ENCODE measurements at places on chromosomes 2 and 18.
A peak's percentile ranks its signal among the peaks of the same experiment; 100 is the strongest.

DNA sequence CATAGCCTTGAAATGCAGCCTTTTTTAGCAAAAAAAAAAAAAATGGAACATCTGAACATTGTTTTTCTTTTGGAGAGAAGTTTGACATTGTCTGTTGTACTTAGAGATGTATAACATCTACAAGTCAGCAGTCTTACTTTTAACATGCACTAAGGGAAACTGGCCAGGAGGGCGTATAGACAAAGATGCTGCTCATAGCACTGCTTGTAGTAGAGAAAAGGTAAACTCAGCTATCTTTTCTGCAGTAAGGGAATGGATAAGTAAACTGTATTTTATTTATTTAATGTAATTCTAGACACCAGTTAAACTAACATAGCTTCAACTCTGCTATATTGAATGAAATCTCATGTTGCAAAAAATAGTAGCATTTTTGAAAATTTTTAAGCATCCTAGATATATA is 489.6 kb downstream of the PTPRM start:
- no peak for DNase-seq

DNA sequence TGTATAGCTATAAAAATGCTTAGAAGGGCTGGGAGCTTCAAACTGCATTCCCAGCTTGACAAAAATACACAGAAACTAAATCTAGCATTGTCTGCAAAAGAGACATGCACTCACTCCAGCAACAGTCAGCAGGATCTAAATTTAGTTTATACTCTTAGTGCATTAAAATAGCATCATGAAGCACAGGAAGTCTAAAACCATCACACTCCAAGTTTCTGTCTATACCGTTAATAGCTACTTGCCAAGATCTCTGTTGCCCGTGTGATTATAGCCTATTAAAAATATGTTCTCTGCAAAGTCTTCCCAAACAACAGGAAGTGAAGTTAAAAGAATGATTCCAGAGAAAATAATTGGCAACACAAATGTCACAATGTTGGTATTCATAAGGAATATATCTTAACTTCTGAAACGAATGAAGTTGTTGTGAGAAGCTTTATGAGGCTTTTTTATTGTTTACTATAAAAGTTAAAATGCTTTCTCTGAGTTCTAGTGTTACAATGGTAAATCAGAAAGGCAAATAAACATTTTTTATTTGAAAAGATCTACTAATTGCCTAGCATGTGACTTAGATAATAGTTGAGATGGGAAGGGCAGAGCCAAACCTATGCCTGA is 184.2 kb downstream of the ZNF385B start:
- DNase-seq = no peak

DNA sequence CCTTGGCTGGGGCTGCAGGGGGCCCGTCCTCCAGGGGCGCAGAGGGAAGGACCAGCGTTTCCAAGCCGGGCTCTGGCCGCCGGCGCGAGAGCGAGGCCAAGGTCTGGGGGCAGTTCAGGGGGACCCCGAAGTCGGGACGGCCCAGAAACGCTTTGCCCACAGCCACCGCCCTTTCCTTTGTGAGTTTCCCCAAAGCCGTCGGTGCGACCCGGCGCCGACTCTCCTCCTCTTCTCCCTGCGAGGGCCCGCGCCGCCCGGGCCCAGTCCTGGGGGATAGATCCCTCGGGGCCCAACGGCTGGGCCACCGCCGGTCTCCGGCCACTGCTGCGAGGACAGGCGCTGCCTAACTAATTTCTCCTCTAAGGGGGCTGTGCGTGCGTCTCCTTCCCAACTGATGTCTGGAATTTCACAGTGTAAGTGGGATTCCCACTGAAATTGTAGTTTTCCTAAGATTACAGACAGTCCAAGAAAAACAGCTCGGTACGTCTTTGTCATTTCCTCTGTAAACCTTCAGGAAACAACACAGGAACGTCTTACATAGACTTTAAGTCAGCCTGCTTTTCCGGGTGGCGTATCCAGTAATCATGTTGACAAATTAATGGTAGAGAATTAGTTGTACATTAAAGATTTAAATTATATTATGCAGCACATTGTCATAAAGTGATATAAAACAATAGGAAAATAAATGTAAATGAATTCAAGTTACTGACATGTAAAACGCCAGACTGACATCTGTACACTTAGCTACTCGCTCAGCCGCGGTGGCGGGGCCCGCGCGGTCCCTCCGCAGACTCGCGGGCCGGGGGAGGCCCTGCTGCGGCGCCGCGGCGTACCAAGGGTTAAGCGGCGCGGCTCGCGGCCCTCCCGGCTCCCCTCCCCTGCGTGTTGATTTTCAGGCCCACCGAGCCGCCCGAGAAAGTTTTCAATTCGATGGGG is 139.4 kb upstream of the SIX3 start:
- DNase-seq = no peak

- no peak for DNase-seq
Measured at GRCh38 chr2:25316101-25316500, 25.6 kb downstream of the DNMT3A start.

- peak; percentile 49 for DNase-seq
Measured at GRCh38 chr2:17538844-17539554, 1.5 kb upstream of the VSNL1 start.

DNA sequence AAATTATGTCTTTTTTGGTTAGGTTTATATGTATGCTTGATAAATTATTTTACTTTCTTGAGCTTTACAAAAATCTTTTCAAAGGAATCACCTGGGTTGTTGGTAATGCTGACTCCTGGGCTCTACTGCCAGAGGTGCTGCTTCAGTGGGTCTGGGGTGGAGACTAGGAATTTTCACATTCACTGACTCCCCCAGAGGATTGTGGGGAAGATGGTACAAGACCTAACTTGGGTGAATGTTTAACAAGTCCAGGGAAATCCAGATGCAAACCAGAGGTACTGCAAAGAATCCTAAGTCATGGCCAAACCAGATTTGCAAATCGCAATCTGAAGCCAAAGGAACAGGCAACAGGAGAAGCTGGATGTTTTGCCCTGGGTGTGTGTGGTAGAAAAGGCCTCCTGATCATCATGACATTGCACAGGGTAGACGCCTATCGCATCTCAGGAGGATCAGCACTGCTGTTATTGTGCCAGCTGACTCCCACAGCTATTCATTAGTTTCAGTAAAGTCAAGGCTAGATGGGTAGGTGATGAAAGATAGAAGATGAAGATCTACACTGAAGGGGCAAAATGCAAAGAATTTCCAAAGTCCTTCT is 185.2 kb downstream of the BARD1 start:
- DNase-seq = no peak

- DNase-seq = no peak
Measured at GRCh38 chr18:26710470-26711096, 154.9 kb downstream of the AQP4 start.

DNA sequence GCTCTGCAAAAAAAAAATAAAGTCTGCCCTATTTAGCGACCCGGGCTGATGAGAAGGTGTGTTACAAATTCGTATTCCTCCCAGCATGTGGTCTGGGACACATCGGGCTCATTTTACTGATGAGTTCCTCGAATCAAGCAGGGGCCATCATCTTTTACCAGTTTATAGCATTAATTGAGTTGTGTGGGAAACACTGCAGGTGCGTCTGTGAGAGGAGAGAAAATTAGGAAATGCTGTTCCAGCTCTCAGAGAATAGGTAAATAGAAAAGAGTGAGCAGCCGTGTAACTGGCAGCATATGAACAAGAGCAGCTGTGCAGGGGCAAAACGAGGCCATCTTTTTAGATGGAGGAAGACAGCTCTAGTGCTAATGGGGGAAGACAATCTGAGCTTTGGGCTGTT is 216.7 kb downstream of the SETBP1 start:
- DNase-seq = no peak

- DNase-seq = peak; percentile 58
Measured at GRCh38 chr2:120253021-120253882, 600 bp downstream of the RALB start.

DNA sequence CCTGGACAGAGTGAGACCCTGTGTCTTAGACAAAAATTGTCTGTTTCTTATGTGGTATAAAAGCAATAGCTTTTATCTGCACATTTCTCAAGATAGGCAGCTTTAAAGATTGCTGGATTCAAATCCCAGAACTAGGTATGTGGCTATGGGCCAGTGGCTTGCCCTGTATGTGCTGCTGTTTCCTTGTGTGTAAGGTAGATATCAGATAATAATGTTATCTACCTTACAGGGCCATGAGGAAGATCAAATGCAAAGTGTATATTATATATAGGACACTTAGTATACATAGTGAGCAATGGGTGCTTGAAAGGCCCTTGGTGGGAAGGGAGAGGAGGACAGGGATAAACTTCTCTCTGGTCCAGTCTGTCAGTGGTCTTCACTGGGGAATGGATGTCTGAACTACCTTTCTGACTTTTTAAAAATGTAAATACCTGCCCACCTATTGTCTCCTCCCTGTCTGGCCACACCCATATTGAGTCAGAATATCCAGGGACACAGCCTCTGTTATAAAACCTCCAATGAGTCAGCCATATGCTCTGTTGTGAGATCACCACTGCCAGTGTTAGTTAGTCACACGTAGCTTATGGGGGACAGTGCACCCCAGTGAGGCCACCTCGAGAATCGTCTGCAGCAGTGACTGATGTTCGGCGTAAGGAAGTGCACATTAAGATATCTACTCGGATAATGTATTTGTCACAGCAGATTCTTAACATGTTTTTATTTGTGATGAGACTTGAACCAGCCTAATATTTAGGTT is 383.4 kb downstream of the PTPRM start:
- peak; percentile 85 for DNase-seq

DNA sequence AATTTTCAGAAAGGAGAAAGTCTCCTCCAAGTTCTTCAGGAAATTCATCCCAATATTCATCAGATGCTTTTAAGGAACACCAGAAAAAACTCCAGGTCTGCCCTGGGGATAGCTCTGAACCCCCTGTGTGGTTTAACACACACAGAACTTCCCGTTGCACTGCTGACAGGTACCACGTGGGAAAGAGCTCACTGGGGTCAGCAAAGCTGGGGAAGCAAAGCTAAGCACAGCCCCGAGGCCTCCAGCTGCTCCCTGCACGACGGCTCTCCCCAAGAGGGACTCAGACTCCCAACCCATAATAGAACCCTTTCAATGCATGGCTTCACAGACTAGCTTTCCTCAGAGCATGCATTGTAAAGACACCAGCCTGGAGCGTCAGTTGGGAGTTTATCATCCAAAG is 28.0 kb downstream of the ADI1 start:
- no peak for DNase-seq

GRCh38 chr2:230900336-230900995 is 24.6 kb downstream of the GPR55 start:
- no peak for DNase-seq

- no peak for DNase-seq
Measured at GRCh38 chr18:53790786-53791185, 433.7 kb downstream of the MBD2 start.

DNA sequence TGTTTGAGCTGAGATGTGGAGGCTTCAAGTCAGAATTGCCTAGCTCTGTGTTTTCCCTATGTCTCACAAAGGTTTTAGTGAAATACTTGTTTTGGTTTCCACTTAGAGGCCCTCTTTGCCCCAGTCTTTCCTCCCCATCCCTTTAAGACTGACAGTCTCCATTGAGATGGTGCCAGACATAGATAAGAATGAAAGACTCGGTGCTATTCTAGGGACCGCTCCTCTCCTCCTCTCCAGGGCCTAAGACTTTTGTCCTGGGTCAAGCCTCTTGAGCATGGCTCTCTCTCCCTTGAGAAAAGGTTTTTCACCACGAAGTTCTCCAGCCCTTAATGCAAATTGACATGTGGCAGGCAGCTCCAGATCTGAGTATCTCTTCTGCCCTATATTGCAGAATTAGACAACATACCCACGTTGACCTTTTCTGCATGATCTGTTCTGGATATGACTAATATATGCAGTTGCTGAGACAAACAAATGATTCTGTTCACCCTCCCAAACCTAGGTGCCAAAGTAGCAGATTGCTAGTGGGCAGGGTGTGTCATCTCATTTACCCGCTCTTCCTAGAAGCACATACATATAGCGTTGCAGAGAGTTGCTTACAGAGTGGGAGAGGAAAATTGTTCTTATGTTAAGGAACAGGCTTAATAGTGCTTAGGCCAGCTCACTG is 47.5 kb upstream of the ACSL3 start:
- DNase-seq = no peak

- no peak for DNase-seq
Measured at GRCh38 chr18:65750389-65751154, at the start of gene CDH7. Gene CDH7 (plus strand): TSS chr18:65751012. CDS start chr18:65762843, 11,831 bp downstream.

- DNase-seq = no peak
Measured at GRCh38 chr2:3288470-3289170, 89.0 kb downstream of the EIPR1 start.

DNA sequence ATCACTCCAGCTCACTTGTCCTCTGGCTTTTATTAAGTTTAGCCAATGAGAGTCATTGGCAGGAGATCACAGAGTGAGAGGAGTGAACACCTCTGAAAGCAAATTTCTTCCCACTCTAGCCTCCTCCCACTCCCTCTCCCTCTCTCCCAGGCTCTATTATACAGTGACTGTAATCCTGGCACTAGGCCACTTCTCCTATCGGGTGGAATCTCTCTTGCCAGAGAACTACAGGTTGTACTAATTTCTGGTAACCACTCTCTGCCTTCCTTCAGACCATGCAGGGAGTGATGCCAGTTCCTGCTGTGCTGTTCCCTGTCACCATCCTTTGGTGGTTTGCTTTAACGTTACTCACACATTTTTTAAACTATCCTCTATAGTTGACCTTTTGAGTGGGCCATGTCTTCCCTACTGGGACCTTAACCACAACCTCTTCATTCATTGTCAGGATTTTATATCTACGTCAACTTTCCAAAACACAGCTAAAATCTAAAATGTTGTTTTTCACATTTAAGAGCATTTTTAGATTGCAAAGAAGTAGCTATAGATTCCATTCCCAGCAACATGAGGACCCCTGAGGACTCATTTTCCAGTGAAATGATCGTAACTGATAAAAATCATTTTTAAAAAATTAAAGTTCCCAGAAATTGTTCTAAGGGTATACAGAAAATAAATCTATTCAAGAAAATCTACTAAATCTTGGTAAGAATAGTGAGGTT is 217.1 kb downstream of the MREG start:
- peak; percentile 85 for DNase-seq

GRCh38 chr2:54644236-54644635 is 79.2 kb upstream of the EML6 start:
- no peak for DNase-seq

DNA sequence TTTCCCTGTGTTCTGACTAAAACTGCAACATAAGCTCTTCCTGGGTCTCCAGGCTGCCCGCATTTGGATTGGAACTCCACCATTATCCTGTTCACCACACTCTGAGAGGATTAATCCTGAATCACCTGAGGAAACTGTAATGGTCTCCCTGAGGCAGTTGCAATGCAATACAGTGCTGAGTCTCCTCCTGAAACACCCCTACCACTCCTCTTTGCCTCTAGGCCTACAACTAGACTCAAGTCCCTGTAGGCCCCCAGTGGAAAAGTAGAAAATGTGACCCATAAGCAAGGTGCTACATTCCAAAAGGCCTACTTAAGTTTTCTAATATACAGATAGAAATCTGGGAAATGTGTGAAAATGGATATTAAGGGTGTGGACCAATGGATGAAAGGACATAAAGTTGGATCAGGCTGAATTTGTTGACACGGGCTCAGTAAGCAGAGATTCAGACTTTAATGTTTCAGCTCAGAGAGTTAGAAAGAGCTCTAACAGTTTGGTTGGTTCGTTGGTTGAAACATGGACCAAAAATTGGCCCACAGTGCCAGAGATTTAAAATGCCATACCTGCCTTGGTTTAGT is 222.3 kb upstream of the ZC3H15 start:
- DNase-seq = no peak

- DNase-seq = no peak
Measured at GRCh38 chr18:36374262-36374661, 76.7 kb downstream of the FHOD3 start.

GRCh38 chr2:36780231-36780839 is 83.8 kb downstream of the VIT start:
- peak; percentile 44 for DNase-seq

All from brain microvascular endothelial cell (primary cell).